ENCODE measurements at places on chromosomes 2 and 18.
A peak's percentile ranks its signal among the peaks of the same experiment; 100 is the strongest.

- no peak for DNase-seq
These were observed 74.3 kb downstream of the HRH4 start for GRCh38 chr18:24534737-24535136.

DNA sequence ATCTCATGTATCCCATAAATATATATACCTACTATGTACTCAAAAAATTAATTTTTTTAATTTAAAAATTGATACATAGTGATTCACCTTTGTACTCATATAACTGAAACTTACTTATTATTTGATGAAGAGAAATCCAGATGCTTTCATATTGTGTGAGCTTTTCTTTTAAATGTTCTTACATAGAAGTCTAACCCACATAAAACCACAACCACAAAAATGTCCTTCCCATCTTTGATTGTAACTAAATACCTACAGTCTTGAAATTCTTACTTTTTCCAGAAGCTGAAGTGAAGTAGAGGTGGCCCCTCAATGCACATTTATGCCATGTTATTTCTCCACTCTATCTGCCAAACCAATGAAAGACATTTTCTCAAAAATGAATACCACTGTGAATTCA, 117.9 kb upstream of the COL5A2 start:
- DNase-seq, result no peak

- peak; percentile 39 for DNase-seq
These were observed 39.7 kb upstream of the EPAS1 start for GRCh38 chr2:46257476-46257875.

DNA sequence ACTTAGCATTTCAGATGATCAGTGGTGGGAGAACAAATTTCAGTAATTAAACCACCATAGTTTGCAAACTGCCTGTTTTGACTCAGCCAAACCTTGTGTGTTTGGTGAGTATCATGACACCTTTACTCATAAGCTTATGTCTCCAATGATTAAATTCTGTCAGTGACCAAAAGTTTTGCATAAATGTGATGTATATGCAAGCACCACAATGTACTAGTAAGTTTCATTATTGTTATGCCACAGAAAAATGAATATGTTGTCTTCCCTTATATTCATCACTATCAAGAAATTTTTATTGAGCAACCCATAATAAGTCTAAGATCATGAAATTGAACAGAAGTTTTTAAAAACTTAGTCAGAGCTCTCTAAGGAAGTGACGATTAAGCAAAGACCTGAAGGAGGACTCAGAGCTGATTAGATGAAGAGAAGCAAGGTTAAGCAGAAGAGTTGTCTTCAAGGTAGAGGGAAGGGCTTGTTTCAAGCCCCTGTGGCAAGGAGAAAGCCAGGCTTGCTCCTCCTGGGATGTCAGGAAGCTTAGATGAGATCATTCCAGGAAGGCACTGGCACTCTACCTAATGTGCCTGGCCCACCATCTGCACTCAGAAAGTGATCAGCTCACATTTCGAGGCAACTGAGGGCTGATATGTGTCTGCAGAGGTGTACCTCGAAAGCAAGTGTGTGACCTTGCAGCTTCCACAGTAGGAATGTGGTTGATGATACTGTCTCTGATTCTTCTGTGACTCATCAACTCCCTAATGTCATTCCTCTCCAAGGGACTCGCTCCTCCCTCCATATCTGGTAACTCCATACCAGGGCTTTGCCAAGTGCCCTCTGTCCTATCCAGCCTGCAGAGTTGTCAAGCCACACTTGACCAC, 54.7 kb downstream of the KCTD18 start:
- DNase-seq, result no peak

DNA sequence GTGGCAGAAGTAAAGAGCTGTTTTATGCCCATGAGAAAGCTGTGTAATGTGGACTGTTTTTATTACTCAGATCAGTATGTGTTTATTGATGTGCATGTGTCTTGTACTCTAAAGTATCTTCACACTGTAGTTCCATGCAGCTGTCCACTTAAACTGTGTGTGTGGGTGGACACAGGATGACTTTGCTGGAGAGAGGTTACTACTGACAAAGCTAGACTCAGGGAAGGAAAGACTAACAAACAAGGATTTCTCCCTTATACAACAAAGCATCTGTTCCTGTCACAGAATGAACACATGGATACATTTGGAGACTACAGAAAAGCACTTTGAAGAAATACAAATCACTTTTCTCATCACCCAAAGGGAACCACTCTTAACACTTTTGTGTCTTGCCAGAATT, 10.0 kb downstream of the FHOD3 start:
- DNase-seq, result no peak

GRCh38 chr2:143936848-143937722, 582.8 kb downstream of the ZEB2 start:
- no peak for DNase-seq

- no peak for DNase-seq
These were observed 86.5 kb upstream of the UGP2 start for GRCh38 chr2:63755216-63755615.

- DNase-seq, result no peak
These were observed 7.7 kb upstream of the ST8SIA5 start for GRCh38 chr18:46764586-46764985.

DNA sequence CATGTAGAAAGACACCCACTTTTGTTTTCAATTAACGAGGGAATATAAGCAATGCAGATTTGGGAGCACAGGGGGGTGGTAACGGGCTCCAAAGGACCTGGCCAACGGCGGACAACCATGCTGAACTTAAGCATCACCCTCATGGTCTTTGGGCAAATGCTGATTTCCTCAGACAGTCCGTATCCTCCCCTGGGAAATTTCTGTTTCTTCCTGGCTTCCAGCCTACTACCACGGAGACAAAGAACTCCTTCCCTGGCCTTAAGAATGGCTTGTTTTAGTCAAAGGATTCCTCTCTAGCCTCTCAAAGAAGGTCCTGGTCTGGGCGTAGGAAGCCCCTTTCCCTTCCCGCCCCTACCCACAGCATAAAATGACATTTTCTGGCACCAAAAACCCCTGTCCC, 34.3 kb downstream of the EN1 start:
- DNase-seq, result no peak

GRCh38 chr2:16663121-16663905, 2.3 kb downstream of the CYRIA start:
- DNase-seq, result no peak

GRCh38 chr18:48930926-48931325, 19.8 kb downstream of the SMAD7 start:
- DNase-seq, result no peak

DNA sequence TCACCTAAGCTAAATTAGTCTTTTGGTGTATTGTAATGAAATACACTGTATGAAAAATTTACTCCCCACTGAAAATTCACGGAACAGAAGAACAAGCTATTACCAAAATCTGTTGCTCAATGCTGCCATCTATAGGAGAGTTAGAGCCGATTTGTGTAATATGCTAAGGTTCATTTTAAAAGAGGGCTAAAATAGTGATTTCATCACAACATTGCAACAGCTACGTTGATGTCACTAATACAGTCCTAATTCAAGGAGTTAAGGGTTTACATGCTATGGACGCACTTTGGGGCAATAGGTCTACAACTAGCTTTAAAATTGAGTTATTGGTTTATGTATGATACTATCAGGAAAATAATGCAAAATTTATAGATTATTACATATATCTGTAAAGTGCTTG, 3.0 kb upstream of the IRS1 start:
- DNase-seq, result no peak

DNA sequence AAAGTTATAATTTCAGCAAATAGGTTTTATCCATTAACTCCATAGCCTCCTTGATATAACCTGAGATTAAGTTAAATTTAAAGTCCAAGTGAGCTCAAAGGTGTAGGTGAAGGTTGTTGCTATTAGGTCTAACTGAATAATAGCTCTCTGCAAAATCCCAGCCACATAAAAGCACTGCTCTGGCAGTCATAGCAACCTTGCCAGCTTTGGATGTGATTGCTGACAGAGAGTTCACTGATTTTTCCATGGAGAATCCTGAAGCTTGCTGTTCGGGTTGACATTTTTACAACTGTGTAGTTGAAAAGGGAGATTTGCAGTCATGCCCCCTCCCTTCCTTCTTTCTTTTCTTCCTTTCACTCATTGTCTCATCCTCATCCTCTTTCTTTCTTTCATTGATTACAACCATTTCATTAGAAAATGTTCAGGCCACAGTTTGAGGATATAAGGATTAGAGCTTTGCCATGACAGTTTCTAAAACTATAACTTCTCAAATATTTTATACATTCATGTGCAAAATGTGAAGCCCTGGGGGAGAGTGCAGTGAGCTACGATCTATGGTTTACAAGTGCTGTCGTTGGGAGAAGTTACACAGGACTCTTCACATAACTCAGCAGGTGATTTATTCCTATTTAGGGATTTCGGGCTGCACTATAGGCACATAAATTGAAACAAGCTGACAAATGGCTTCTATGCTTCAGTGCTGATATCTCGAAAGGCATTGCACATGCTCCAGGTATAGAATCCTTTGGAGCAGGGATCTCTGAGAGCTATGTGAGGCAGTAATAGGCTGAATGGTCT, 193.8 kb downstream of the LRRTM4 start:
- DNase-seq, result no peak

GRCh38 chr2:217286833-217287232, 427.0 kb upstream of the TNP1 start:
- DNase-seq, result no peak

DNA sequence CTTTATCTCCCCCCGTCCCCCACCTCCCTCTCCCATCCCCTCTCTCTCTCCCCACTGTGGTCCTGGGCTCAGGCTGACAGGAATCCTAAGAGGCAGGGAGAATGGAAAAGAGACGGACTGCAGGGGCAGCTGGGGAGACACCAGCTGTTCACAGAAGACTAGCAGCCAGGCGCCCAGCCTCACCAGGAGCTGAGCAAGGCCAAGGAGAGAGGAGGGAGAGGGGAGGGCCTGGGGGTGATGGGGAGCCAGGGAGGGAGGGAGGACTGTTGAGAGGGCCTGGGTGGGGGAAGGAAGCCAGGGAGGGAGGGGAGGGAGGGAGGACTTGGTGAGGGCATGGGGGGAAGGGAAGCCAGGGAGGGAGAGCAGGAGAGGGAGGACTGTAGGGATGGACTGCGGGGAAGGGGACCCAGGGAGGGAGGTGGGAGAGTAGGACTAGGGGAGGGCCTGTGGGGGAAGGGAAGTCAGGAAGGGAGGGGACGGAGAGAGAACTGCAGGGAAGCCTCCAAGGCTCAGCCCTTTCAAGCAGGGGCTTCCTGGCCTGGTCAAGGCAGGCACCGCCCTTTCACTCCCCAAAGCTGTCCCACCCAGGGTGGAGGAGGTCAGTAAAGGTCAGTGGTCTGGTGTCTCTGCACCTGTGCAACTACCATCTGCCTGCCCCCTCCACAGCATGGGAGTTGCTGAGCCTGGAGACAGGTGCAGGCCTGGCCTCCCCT, 517.7 kb upstream of the MYT1L start:
- no peak for DNase-seq

GRCh38 chr2:39008665-39009064, 112.2 kb downstream of the SOS1 start:
- DNase-seq, result no peak

DNA sequence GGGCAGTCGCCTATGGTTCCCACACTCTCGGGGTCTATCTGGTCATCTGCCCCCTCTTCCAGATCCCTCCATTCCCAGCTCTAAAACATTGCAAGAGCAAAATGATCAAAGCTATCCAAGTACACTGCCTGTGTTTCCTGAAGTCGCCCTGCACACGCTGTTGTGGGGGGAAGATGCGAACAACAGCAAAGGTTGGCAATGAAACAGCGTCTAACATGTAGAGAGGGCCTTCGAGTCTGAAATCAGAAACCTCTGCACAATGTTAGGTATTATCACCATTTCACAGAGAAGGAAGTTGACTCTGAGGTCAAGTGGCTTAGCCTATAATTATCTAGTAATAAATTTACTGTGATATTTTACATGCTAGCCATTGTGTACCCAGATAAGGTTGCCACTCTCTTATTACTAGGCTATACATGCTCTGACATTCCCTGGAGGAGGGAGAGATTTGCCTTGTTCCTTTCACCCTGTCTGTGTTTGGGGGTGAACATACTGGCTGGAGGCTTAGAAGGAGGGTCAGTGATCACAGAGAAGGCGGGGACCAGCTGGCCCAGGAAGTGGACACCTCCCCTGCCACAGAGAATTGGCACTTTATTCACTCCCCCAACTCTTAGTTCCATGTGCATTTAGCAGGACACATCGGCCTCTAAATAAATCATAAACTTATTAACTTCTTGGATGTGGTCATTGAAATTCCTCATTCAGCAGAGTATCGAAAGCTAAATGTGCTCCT, 36.8 kb downstream of the KCTD1 start:
- no peak for DNase-seq

DNA sequence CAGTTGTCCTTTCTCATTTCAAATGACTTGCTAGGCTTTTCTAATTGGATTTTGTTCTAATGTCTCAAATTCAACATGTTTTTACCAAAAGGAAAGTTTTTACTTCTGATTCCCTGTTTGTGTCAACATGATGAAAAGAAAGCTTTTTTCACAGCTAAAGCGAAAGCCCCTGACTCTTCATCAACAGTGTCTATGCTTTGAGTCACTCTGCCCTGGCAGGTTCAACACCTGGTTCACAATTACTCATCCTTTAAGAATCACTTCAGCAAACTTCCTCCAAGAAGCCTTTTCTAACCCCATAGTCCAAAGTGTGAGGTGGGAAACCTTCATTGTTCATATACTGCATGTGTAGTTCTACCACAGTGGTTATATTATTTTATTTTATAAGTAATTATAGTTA, 7.6 kb upstream of the DSG2 start:
- DNase-seq, result no peak

DNA sequence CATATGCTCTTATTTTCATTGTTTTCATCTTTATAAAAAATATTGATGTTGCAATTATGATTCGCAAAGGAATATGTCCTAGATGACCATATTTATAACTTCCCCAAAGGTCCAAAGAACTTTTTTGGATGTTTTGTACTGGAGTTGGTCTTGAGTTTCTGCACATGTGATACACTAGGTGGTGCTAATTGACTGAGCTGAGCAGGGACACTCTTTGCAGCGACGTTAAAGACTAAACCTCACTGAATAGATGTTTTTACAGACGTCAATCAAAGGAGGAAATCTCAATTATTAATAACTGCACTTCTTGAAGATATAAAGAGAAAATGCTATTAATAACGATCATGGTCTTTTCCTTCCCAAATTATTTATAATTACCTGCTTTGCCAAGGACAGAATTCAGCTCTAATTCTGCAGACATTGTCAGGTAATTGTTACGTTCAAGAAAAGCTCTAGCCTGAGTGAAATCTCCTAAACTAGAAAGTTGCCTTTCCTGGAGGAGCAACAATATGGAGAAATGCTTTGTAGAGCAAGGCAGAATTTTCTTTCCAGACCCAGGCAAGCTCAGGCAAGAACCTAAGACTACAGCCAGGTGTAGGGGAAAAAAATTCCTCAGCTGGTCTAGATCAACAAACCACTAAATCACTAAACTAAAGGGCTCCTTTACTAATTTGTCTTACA, 119.3 kb upstream of the RBBP8 start:
- DNase-seq, result no peak

DNA sequence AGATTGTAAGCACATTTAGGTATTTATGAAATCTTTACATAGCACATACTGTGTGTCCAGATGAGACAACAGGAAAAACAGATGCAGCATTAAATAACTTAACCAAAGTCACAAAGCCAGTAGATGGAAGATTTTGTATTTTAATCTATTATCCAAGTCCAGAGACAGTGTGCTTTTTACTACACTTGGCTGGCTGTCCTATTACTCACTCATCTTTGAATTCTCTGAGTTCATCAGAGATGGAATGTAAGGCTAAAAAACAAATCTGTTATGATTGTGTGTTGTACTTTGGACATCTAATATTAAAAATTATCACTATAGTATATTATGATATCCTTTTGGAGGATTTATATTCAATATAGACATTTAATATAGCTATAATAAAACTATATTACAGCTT, 1189.4 kb downstream of the DSC3 start:
- no peak for DNase-seq

Measured in NCI-H187 (cell line).